Head of caudate nucleus (tissue), 42 donors: ENCODE measurements at places on chromosomes 5 and 9.

GRCh38 chr9:30925635-30926034, 1458.8 kb upstream of the ACO1 start:
- DNase-seq: no peak

DNA sequence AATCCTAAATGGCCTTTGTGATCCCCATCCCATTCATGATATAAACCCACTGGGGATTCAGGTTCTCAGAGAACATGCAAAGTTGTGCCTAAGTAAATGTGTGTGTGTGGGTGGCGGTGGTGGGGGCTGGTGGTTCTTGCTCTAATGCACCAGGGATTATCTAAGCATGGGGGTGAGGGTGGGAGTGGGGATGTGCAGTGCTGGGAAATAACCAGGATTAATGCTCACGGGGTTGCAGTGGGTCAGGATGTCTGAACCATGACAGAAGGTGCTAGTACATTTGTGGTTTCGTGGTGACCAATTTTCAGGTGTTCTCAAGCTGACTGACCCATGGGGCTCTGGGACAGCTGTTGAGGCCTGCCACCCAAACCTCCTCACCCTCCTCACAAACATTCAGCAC, 101.0 kb downstream of the ZNF608 start:
- no peak for DNase-seq

GRCh38 chr5:10655972-10656830, 92.3 kb downstream of the ANKRD33B start:
- no peak for DNase-seq

DNA sequence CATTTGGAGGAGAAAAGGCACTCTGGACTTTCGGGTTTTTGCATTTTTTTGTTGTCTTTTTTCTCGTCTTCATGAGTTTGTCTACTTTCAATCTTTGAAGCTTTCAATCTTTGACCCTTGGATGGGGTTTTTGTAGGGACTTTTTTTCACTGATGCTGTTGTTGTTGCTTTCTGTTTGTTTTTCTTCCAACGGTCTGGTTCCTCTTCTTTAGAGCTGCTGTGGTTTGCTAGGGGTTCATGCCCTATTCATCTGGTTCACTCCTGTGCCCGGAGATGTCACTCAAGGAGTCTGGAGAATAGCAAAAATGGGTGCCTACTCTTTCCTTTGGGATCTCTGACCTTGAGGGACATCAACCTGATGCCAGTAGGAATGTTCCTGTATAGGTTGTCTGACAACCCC, 378.6 kb upstream of the TYRP1 start:
- no peak for DNase-seq

DNA sequence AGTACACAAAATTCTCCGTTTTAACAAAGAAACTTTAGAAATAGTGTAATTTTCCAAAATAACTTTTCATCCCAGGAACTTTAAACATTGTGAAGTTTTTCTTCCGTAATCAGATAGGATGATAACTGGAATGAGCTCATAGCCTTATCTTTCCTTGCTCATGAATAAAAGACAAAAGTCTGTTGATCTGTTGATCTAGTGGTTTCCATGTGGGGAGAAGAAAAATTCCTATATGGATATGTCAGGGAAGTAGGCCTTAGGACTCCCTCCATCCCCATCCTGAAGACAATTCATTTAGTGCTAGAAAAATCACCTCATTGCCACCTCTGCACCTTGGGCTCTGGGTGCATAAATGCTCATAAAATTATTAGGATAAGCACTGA, 266.6 kb downstream of the SMARCA2 start:
- DNase-seq: no peak

DNA sequence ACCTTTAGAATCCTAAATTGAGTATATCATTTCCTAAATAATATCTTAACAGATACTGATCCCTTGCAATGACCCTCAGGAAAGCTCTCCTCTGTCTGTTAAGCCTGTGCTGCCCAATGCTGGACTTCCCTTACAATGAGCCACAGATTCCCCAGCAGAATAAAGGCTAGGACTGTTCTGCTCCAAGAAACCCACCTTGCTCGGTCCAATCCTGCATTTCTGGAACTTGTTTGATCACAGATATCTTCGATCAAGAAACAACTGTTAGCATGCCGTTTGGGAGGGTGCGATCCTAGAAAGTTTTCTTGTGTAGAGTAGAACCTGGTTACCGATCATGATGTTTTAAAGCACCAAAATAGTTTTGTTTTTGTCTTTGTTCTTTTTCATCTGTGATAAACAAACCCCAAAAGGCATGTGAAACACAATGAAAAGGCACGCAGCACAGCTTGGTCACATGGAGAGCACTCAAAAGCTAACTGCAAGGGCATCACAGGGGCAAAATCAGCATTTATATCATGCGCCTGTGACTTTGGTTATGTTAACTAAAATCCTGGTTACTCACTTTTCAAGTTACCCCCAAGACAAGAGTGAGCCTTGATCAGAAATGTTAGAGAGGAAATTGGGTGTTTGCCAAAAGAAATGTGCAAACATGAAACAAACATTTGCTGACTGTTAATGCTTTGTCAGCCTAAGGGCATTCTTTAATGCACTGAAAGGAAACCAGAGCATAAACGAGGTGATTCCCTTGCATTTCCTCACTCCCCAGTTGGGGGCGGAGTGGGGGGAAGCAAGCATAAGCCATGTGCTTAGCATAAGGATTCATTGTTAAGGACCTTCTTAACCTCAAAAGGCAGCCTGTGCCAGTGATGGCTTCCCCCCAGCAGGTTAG, 61.9 kb upstream of the ADAMTS16 start:
- DNase-seq: no peak

- DNase-seq: no peak
These were observed 58.1 kb downstream of the ZNF474 start for GRCh38 chr5:122187426-122187825.

DNA sequence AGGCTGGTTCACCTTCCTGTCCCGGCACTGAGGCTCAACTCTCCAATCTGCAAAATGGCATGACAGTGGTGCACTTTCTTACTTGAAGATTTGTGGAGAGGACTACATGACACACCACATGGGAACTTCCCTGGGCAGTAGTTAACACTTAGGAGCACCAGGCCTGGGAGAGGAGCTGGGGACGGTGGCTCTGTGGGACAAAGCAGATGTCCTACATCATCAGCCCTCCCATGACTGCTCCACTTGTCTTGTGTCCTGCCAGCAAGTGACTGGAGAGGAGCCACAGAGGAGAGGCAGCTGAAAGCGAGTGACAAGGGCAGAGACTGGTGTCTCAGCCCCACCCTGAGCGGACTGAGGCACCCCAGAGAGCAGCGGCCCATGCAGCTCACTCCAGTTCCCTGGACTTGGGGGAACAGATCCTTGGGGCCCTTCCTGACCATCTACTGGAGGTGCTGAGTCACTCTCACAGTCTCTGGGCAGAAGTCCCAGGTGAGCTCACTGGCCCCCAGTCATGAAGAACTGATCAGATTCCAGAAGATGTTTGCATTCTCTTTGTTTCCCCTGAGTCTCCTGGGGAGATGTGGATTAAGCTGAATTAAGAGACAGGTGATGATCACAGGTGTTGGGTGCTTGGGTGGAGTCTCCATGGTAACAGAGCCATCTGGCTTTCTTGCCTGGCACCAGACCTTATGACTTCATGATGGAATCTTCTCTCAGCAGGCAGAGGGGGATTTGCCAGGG, 13.2 kb upstream of the SLC25A48 start:
- DNase-seq: no peak

GRCh38 chr9:137666513-137666822, 47.7 kb downstream of the EHMT1 start:
- no peak for DNase-seq

DNA sequence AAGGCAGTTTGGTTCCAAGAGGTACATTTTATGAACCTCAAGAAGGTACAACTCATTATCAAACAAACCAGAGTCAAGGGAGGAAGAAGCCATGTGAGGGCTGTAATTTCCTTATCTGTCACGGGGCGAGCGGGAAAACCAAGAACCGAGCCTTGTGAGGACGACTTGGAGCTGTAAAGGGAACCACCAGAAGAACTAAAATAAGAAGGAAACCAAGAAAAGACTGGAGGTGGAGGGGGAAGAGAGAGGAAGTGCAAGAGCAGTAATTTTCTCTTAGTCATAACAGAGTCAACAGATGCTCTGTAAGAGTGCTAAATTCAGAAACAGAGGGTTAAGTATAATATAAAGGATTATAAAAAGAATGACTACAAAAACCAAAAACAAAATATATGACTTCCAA, 127.1 kb downstream of the DIRAS2 start:
- no peak for DNase-seq

DNA sequence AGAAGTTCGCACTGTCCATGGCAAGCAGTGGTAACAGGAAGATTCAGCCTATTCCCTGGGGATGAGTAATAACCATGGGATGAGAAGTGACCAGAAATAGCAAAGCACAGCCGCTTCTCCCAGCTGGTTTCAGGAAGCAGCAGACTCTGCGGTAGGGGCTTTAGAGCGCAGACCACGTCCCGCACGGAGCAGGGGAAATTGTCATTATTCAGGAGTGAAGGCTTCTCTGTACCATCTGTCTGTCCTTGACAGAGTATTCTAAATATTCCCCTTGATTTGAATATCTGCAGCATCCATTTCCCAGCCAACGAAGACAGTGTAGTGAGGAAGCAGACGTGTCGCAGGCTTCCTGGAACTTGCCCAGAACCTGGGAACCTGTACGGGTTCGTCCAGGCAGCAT, 159.6 kb downstream of the NXNL2 start:
- no peak for DNase-seq

DNA sequence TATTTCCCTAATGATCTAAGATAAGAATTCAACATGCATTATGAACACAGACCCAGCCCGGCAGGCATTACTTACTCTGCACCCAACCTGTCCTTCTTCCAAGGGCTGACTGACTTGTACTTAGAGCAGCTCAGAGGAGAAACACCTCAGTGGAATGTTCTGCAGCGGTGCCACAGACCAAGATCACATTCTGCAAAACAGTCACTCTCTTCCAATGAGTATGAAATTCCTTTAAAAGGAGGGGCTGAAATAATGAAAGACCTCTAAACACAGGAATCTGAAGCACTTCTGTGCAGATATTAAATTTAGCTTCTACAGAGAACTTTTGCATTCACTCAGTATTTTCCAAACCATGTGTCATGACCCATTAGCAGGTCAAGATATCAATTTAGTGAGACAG, 172.9 kb downstream of the ZDHHC21 start:
- DNase-seq: no peak

DNA sequence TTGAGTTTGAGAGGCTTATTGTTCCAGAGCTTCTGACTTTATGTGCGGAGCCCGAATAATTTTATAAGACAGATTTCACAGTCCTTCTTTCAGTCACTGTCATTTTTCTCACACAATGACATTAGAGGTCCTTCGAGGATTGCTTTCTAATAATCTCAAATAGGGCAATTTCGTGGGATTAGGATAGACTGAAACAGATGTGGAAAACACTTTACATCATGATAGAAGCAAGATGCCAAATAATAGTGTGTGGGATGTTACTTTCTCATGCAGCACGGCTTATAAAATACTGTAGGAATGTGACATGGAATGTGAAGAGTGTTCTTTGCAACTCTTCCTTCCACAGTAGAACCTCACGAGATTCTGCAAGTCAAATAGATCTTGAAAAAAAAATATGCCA, 451.3 kb downstream of the SEMA5A start:
- no peak for DNase-seq

DNA sequence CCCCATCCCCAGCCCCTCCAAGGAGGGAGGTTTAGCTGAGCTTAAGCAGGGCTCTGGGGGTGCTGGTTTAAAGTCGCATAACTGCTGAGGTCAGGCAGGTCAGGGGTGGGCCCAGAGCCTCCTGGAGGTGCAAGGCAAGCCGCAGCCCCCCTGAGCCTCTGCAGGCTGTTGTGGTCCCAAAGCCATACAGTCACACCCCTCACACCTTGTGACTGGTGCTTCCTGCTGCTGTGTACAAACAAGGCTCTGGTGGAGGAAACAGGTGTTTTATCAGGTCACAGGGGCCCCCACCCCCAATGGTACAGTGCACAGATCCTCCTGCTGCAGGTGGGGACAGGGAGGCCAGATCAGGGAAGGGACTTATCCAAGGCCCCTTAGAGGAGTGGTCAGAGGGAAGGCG, 8.0 kb downstream of the TCF7 start:
- DNase-seq: no peak

DNA sequence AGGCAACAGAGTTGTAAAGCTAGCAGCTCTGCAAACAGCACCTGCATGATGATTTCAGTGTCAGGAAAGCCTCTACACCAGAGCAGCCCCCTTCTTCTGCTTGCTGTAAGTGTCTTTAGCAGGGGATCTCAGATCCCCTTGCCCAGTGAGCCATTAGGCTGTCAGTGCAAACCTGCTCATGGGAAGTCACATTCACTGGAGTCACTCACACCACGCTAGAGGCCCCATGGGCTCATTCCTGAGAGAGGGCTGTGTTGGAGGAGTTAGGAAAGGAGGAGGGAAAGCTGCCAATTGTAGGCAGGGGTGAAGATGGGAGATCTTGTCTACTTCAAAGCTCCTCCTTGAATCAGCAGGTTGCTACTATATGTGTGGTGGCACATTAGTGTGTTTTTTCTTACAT, 275.2 kb downstream of the SMARCA2 start:
- DNase-seq: no peak

DNA sequence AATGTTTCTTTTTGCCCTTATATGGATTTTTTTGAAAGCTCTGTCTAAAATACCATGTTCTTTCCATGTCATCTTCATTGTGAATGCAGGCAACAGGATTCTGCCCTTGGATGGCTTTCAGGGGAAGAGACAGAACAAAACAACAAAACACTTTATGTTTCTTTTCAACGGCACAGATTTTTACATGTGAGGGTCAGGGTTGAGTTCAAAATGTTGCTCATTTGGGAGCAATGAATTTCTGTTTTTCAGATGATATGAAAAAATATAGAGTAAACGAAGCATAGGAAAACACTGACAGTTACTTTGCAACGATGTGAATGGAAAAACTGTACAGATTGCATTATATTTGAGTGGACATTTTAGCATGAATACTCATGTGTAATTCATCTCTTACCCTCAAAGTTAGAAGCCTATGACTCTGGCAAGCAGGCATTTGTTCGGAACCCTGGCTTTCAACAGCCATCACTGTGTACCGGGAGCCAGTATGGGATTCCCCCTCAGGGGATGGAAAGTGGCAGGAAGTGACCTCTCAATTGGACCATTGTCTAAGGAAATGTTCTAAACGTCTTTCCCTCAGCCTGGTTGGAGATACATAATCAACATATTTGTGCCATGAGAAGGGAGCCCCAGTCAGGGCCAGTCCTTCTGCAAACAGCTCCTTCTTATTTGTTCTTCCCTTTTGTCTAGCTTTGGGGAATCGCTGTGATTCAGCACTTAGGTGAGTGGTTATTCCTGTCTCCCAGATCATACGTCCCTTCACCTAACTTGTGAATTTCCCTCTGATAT, 153.9 kb upstream of the MEF2C start:
- no peak for DNase-seq

- peak; percentile 50 for DNase-seq
These were observed at the start of gene TERT for GRCh38 chr5:1294835-1295649. Gene TERT (minus strand): TSS chr5:1295068. CDS start chr5:1294989, 79 bp downstream.

- DNase-seq: no peak
These were observed 48.0 kb downstream of the PRR16 start for GRCh38 chr5:120512068-120512467.
